Aorta (tissue), 5 donors: ENCODE measurements at places on chromosomes 7 and 10. TPM values are rescaled to one million over a fixed set of nuclear protein-coding genes. Genes with fewer than 3 reads are reported as not detected.

The C10orf105 gene
- total RNA-seq, result 0.42 TPM

The HYAL4 gene
- not detected for total RNA-seq

DNA sequence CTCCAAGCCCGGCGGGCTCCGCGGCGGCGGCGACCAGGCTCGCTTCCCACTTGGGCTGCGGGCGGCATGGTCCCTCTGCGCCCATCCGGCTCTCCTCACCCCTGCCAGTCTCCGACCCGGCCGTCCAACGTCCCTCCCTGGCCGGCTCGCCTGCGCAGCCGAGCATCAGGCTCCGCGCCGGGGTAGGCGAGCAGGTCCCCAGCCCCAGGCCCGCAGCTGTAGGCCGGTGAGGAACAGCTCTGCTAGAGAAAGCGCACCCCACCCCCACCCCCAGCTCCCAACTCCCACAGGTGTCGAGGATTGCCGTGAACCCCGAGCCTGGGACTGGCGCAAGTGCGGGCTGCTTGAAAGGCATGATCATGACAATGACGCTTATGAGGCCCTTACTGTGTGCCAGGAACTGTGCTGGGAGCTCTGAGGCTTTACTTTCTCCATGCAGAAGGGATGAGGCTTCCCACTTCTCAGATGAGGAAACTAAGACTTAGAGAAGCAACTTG lies 20.8 kb upstream of the PAX2 start:
- DNase-seq, result peak; percentile 62

GRCh38 chr10:86803156-86803555 lies 46.7 kb downstream of the BMPR1A start:
- DNase-seq, result no peak

DNA sequence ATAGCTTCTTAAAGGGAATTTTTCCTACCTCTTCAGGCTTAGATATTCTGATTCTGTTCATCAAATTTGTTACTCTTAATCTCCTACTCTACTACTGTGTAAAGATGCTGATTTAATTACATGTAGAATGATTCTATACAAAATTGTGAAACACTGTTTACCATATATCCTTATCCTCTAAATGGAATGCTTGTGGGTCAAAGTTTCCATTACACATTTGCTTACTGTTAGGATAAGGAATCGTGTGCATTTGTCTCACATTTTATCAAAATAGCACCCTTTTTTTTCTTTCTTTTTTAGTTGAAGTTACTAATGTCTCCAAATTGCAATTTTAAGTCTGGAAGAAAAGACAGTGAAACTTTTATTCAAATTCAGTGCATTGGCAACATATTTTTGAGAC lies 65.3 kb downstream of the TFEC start:
- DNase-seq, result no peak

GRCh38 chr7:82241356-82241755 lies 202.2 kb downstream of the CACNA2D1 start:
- no peak for DNase-seq

DNA sequence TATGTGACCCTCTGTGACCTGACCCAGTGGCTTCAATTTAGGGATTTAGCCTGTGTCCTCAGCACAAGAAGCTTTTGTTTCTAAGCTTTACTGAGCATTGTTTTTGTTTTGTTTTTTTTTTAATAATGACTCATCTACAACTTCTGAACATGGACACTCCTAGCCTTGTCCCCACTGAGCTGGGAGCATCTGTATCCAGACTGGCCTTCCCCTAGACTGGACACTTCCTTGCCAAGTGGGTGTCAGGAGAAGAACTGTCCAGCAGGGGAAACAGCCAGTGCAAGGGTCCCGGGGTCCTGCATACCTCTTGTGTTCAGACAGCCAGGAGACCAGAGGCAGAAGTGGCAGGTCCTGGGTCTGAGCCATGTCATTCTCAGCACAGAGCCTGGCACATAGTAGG lies 108.6 kb downstream of the TMEM130 start:
- DNase-seq, result no peak

DNA sequence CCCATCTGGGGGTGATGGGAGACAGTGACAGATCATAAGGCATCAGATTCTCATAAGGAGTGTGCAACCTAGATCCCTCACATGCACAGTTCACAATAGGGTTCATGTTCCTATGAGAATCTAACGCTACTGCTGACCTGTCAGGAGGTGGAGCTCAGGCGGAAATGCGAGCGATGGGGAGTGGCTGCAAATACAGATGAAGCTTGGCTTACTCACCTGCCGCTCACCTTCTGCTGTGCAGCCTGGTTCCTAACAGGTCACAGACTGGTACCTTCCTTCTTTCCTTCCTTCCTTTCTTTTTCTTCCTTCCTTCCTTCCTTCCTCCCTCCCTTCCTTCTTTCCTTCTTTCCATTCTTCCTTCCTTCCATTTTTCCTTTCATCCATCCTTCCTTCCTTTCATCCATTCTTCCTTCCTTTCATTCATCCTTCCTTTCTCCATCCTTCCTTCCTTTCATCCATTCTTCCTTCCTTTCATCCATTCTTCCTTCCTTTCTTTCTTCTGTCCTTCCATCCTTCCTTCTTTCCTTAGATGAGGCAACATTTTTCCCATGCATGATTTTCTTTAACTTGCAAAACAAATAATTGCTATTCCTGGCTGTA lies 370.0 kb upstream of the AUTS2 start:
- peak; percentile 30 for DNase-seq

GRCh38 chr7:116571037-116571436 lies 46.2 kb downstream of the CAV1 start:
- no peak for DNase-seq

- no peak for DNase-seq
Measured at GRCh38 chr10:45558425-45558824, 114.1 kb downstream of the ZFAND4 start.

- DNase-seq, result no peak
Measured at GRCh38 chr10:7776777-7777176, 11.0 kb downstream of the KIN start.

DNA sequence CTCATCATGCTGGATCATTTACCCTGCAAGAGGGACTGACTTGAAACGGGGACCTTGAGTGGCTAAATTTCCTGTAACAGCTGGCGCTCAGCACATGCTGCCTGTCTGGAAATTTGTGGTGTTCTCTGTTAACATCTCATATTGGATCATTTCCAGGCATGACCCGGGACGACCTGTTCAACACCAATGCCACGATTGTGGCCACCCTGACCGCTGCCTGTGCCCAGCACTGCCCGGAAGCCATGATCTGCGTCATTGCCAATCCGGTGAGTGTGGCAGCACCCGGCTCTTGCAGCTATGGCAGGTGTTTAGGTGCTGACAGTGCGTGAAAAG lies 9.9 kb downstream of the MDH2 start:
- DNase-seq, result no peak

DNA sequence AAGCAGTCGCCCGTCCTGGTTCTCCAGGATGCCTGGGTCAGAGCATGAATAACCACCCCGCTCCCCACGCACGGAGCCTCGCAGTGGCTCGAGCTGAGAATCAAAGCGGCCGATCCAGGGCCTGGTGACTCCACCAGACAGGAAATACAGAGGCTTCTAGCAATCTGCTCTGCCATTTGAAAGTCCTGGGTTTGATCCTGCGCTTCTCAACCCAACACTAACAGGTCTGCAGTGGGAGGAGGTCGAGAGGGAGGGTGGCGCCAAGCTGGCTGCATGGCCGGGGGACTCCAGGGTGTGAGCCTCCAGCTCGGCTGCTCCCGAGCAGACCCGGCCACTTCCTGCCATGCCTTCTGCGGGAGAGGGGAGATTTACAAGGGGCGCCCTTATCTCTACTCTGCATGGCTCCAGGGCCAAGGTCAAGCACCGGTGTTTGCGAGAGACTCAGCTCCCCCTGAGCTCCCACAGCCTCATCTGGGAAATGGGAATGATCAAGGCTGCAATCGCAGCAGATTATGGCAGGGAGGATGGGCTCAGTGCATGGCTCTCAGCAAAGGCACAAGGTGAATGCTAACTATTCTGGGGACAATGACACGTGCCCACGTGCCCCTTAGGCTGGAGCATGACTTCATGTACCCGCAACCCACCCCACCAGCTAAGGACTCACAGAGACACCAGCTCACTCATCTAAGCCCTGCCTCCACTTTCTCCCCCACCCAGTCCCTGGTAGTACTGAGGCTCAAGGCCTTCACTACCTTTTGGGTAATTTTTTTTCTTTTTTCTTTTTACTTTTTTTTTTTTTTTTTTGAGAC lies 73.9 kb upstream of the TNRC18 start:
- no peak for DNase-seq
